ENCODE measurements at places on chromosomes 11 and 22.

DNA sequence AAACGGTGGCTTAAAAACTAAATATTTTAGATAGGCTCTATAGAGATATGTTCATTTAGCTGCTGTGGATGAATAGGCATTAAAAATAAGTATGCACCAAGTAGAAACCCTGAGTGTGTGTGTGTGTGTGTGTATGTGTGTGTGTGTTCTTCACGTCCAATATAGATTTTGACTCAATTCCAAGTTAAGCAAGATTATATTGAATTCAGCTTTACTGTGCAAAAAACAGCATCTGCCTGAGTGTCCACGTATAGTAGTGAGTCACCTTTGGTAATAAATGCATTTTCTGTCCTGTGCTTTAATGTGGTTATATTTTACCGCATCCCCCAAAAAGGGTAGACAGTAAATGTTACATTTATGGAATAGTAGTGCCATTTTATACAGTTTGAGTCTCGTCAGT, 71.2 kb downstream of the PDHX start:
- DNase-seq, result no peak

DNA sequence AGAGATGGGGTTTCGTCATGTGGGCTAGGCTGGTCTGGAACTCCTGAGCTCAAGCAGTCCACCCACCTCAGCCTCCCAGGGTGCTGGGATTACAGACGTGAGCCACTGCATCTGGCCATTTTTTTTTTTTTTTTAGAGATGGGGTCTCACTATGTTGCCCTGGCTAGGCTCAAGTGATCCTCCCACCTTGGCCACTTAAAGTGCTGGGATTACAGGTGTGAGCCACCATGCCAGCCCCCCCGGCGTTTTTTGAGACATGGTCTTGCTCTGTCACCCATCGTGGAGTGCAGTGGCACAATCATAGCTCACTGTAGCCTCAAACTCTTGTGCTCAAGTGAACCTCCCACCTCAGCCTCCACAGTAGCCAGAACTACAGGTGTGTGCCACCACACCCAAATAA, 16.5 kb downstream of the RHBDD3 start:
- DNase-seq, result no peak

- DNase-seq, result no peak
These were observed 9.4 kb downstream of the UBQLN3 start for GRCh38 chr11:5500393-5500801.

DNA sequence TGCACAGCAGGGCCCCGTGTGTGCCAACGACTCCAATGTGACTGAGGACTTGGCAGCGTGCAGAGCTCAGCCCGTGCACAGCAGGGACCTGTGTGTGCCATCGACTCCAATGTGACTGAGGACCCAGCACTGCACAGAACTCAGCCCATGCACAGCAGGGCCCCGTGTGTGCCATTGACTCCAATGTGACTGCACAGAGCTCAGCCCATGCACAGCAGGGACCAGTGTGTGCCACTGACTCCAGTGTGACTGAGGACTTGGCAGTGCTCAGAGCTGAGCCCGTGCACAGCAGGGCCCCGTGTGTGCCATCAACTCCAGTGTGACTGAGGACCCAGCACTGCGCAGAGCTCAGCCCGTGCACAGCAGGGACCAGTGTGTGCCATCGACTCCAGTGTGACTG, 347.8 kb upstream of the B3GAT1 start:
- DNase-seq, result no peak

- peak; percentile 86 for DNase-seq
These were observed at the start of gene LAYN for GRCh38 chr11:111540114-111540936. LAYN (plus strand) TSS chr11:111540720; CDS start chr11:111540844, 124 bp downstream.

GRCh38 chr22:36036167-36036624, 7.6 kb upstream of the RBFOX2 start:
- no peak for DNase-seq

- no peak for DNase-seq
These were observed 109.5 kb downstream of the TMPRSS5 start for GRCh38 chr11:113596658-113597057.

DNA sequence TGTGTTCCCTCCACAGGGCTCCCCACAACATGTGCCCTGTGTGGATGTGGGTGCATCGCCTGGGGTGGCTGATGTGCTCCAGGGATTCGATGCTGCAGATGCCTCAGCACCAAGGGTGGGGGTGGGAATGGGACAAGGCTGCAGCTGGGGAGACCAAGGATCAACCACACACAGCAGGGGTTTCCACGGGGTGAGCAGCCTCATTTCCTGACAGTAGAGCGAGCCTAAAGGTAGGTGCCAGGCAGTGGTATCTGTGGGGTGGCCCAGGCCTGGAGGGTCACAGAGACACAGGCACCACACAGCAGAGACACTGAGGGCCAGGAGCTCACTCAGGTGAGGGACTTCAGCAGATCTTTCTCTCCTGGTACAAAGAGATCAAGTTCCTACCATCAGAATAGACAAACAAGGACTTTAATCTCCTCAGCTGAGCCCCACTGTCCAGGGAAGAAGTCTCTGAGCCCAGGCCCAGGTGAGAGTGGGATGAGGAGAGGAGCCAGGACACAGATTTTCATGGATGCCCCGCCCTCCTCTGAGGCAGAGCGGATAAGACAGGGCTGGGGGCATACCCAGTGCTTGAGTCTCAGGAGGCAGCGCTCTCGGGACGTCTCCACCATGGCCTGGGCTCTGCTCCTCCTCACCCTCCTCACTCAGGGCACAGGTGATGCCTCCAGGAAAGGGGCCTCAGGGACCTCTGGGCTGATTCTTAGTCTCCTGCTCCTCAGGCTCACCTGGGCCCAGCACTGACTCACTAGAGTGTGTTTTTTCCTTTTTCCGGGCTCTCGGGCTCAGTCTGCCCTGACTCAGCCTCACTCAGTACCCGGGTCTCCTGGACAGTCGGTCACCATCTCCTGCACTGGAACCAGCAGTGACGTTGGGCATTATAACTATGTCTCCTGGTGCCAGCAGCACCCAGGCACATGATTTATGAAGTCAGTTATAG, 19.7 kb downstream of the GGTLC2 start:
- DNase-seq, result no peak

GRCh38 chr11:40170078-40170477, 1289.4 kb downstream of the LRRC4C start:
- no peak for DNase-seq

DNA sequence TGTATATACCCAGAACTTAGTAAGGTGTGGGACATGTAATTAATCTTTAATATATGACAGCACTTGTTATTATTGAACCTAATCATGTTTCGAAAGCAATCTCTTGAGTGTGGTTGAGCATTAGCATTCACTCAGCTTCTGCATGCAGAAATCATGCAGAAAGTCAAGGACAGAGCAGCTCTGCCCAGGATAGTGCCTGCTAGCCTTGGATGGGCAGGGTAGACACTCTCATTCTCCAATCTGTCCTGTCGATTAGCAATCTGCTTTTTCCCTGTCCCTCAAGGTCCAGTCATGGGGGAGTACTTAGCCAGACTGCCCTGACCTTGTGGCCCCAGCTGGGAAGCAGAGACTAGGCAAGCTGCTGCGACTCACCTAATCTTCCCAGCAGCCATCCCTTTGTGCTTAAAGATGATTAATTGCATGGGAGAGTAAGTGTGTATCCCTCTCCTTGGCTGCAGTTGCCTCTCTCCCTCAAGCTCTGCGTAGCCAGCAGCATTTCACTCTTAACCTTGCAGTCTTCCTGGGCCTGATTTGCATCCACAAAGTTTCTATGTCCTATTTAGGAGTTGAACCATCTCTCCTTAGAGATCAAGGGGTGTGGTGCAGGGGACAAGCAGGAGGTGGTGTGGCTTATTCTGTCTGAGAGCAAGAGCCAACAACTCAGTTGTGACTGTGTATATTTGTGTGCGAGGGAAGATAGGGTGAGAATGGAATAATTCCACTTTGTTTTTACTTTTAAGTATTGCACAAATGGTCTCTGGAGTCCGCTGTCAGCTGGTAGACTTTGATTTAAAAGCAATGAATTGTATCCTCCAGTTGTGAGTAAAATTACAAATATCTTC, 101.4 kb downstream of the FDX1 start:
- DNase-seq, result no peak

- no peak for DNase-seq
These were observed 18.5 kb upstream of the TPH1 start for GRCh38 chr11:18064450-18065054.

All from trophoblast cell (in vitro differentiated cells and primary cell).